ENCODE measurements at places on chromosomes 7 and 10.

GRCh38 chr7:33979807-33980355 is 74.5 kb downstream of the BMPER start:
- no peak for DNase-seq

DNA sequence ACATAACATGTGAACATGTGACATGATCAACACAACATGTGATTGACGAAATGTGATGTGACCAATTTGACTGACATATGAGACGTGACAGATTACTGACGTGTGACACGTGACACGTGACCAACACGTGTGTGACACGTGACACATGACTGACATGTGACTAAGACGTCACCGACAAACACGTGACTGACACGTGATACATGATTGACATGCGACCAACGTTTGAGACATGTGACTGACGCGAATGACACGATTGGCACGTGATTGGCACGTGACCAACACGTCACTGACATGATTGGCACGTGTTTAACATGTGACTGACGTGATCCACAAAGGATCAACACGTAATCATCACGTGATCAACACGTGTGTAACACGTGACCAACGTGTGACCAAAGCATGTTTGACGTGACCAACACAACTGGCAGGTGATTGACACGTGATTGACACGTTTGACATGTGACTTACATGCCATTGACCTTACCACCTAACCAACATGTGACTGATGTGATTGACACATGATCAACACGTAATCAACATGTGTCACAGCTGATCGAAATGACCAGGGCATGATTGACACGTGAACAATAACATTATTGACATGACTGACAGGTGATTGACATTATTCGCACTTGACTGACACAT is 23.7 kb downstream of the CRPPA start:
- no peak for DNase-seq

GRCh38 chr10:113930482-113931057 is 76.1 kb downstream of the NHLRC2 start:
- DNase-seq = no peak

- DNase-seq = no peak
Measured at GRCh38 chr7:143015926-143016490, 10.9 kb downstream of the OR9A2 start.

DNA sequence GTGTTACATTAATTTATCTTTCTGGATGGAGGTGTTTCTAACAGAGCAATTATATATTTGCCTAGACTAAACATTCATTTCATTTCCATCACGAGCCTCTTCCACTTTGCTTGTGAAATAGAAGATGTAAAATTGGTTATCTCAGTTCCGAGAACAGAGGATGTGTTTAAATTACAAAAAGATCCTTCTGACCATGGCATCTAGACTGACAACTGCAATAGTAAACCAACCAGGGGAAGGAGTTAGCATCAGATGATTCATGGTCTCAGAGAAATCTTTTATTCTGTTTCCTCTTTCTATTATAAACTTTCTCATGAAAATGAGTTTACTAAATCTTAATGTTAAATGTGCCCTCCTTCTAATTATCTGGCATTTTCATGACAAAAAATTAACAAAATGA is 149.8 kb upstream of the WDR11 start:
- no peak for DNase-seq

DNA sequence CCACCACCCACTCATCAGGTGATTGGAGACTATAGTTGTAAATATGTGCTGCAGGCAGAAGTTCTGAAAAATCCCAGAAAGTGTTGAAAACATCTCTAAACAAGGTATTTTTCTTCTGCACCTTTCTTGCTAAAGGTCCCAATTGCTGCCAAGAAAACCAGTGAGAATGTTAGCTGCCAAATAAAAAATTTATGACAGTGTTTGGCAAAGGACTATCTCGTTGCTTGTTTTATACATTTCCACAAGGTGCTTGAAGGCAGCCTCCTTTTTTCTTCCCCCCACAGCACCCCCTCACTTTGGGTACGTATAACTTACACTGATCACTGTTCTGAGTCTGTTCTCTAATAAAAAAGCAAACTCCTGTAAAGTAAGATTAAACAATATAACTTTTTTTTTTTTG is 158.6 kb upstream of the TCF7L2 start:
- no peak for DNase-seq

GRCh38 chr7:140584195-140584851 is 56.3 kb downstream of the DENND2A start:
- DNase-seq = no peak

DNA sequence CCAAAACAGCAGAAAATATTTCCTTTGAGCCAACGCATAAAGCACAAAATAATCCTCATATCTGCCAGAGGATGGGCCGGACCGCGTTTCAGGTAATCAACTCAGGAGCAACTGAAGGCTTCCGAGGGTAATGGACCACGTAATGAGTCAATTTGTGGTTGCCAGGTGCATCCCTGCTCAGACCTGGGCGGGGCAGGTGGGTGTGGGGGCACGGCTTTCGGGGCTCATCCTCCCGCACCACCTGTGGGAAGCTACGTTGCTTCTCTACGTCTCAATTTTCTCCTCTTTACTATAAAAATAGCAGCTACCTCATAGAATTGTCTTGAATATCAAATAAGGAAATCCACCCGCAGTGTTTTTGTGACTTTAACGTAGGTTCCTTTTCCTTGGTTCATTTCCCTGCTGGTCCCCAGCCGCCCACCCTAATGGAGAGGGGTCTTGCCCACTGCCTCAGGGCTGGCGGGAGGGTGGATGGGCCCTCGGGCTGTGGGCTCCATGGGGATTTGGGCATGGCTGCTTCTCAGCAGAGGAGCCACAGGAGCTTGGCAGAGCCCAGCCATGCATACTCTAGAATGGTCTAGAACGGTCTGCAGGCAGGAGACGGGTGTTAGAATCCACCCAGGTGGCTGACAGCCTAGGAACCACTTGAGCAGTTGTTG is 324.7 kb downstream of the ADARB2 start:
- DNase-seq = no peak

DNA sequence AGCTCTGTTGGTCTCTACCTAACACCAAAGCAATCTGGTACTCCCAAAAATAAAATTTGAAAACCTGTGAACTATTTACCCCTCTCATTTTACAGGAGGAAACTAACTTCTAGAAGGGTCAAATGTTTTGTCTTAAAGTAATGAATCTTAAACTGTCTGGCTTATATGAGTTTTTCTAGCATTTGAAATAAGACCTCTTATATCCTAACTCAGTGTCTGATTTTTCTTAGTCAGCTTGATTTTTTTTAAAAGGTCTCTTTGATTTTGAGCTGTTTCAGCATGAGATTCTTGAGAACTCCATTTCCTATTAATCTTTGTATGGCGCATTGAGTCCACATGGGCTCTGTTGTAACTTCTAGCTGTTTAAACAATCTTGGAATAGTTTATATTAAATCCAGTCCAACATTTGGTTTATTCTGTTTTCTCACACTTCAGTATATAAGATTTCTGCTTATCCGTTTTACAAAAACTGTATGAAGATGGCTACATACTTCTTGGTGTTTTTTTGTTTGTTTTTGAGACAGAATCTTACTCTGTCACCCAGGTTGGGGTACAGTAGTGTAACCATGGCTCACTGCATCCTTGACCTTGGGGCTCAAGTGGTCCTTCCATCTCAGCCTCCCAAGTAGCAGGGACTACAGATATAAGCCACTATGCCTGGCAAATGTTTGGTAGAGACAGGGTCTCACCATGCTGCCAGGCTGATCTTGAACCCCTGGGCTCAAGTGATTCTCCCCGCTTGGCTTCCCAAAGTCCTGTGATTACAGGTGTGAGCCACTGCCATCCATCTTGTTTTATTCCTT is 91.1 kb downstream of the PPP1R9A start:
- DNase-seq = no peak

DNA sequence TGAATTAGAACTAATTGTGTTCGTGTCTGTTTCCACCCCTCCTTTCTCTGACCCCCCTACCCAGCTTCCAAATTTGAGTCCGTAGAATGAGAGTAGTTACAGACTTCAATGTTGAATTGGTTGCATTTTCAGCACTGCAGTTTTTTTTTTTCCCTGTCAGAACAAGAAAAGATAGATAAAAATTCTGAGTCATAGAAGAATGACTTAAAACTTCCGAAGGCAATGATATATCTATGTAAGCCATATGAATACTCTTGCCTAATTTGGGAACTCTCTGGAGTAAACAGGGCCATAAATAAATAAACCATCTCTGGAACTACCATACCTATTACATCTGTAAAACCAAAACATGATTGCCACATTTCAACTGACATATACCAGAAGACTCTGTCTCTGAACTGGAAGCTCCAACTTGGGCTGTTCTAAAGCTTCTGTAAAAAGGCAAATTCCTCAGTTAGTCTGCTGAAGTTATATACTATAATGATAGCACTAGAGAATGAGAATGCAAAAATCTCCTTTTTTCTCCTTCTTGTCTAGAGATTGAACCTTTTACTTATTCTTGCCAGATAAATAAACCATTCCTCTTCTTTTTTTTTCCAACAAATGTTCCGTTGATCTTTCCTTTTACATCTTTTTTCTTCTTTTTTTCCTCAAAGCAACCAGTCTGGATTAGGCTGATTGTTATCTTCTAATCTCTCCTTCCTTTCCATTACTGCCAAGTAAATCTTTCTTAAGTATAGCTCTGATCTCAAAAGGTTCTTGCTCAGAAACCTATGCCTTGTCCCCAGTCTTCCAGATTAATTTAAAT is 23.5 kb downstream of the VCL start:
- no peak for DNase-seq

- DNase-seq = no peak
Measured at GRCh38 chr7:108461840-108462239, 5.6 kb upstream of the NRCAM start.

GRCh38 chr10:66252986-66253385 is 672.9 kb upstream of the LRRTM3 start:
- DNase-seq = no peak

GRCh38 chr10:26430641-26431163 is 7.4 kb upstream of the APBB1IP start:
- no peak for DNase-seq

- DNase-seq = no peak
Measured at GRCh38 chr10:132839061-132839460, 53.1 kb upstream of the NKX6-2 start.

DNA sequence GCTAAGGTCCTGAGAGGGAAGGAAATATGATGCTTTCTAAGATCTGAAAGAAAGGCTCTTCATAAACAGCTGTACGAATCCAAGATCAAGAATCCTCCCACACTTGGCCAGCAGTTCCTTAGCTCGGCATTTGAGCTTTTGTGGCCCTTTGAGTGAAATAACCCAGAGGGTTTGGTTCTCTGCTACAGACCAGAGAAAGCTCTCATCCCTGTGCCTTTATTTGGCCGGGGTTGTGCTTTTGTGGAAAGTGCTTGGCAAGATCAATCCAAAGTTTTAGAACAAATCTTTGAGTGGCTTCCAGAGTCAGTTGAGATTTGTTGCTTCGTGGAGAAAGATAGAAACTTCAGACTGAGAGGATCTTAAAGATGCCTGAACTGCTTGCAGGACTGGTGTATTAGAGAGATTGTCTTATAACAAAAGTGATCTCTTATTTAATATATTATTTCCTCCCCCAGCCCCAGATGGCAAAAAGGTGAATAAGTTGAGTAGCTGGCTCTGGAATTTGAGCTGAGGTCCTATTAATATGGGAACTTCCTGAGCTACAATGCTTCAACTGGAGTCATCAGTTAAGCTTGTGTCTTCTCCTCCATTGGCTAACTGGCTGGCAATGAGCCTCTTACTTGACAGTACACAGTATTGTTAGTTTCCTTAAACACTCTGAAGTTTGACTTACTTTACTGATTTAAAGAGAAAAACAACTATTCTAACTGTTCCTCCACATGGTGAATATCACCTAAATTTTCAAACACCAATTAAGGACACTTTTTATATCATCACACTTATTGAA is 687.3 kb downstream of the MAGI2 start:
- DNase-seq = no peak

GRCh38 chr10:23157691-23158369 is 34.3 kb upstream of the PTF1A start:
- no peak for DNase-seq

- no peak for DNase-seq
Measured at GRCh38 chr7:24731313-24731712, 26.0 kb downstream of the GSDME start.

- DNase-seq = no peak
Measured at GRCh38 chr7:123528265-123528664, 6.1 kb downstream of the IQUB start.

GRCh38 chr10:35516102-35516670 is 89.0 kb upstream of the GJD4 start:
- no peak for DNase-seq

DNA sequence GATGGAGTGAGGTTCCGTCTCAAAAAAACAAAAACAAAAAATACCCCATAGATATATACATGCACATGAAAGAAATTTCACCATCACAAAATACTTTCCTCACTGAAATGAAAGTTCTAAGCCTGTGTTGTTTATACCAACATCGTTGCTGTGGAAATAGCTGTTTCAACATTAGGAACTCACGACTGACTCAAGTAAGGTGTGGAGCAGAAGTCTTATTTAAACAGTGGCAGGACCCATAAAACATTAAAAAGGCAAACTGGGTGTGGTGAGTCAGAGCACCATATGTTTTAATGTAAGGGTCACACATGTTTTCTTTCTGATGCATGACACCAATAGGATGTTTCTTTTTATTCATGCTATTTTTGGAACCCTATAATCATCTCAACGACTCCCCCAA is 48.3 kb downstream of the BAIAP2L1 start:
- no peak for DNase-seq

- DNase-seq = no peak
Measured at GRCh38 chr7:147033641-147034040, 917.0 kb downstream of the CNTNAP2 start.

GRCh38 chr10:110783509-110784107 is 88.1 kb upstream of the PDCD4 start:
- no peak for DNase-seq

- DNase-seq = no peak
Measured at GRCh38 chr7:41328131-41328530, 374.8 kb downstream of the INHBA start.

- DNase-seq = no peak
Measured at GRCh38 chr7:80748363-80749042, 110.1 kb downstream of the CD36 start.

GRCh38 chr7:27435461-27435860 is 192.9 kb downstream of the EVX1 start:
- no peak for DNase-seq
